Activated CD4-positive, CD25-positive, alpha-beta regulatory T cell treated with anti-CD3 and anti-CD28 coated beads, Interleukin-2, amount 50 U/mL, for 16 hours (primary cell): ENCODE measurements at places on chromosomes 4 and X.

DNA sequence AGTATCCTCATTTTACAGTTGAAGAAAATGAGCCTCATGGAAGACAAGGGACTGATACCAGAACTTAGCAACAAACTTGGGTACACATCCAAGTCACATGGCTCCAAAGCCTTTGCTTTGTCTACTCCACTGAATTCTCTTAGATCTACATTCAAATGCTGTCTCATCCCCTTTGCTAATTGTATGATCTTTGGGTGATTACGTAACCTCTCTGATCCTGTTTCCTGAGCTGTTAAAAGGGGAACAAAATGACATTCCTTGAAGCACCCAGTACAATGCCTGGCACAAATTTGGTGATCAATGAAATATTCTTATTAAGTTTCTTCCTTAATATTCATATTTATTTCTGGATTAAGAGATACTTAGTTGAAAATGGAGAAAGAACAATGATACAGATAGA lies 5.9 kb upstream of the HPGD start:
- no peak for DNase-seq

DNA sequence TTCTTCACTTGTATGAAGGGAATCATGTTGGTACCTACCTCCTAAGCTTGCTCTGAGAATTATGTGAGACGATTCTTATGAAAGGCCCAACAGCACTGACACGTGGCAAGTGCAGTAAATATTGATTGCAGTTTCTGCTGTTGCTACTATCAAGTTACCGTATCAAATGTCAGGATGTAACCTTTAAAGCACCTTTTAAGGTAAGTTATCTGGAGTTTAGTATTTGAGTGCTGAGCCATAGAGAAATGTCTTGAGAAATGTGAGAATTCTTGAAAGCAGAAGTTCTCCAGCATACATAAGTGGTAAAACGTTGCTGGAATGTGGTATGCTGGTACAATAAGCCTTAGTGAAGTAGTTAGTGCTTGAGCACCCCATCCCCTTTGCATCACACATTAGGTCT lies 90.4 kb downstream of the PHOX2B start:
- no peak for DNase-seq

DNA sequence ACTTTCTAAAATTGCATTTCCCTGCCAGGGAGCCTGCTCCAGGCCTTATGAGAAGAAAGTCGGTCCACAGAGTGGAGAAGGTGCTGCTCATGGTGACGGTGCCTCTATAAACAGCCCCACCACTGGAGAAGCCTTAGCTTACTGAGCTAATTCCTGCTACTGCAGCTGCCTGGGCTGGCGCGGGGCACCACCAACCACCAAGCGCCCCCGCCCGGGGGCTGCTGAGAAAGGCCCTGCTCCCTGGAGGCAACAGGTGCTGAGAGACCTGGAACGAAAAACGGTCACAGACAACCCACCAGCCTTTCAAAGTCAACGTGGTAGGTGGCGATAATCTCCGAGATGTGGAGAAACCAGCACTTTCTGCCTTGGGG lies 2.9 kb downstream of the HCFC1 start:
- no peak for DNase-seq

DNA sequence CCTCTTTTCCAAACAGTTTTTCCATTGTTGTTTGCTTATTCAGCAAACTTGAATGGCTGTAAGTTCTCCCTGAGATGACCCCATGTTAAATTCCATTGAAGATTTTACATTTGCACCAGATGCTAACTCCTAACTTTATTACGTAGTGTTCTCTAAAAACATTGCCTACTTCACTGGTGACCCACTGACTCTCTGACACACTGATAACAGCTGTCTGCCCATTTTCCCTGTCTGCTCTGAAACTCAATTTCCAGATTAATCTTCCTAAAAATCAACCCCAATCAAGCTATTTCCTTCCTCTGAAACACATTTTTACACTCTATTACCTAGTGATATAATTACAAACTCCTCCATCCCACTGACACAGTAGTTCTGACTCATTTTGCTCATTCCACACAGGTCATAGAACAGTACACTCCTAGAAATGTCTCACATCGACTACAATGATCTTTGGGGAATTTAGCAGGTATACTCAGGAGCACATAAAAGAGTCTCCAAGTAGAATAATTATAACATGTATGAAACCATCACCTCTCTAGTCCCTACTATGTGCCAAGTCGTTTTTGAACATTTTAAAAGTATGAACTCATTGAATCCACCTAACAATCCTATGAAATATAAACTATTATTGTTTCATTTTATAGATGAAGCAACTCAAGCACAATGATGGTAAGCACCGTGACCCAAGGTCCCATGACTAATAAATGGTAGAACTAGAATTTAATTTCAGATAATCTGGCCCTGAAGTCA lies 210.9 kb downstream of the SLIT2 start:
- no peak for DNase-seq

GRCh38 chr4:59024257-59024656 lies 1914.1 kb upstream of the IGFBP7 start:
- no peak for DNase-seq

DNA sequence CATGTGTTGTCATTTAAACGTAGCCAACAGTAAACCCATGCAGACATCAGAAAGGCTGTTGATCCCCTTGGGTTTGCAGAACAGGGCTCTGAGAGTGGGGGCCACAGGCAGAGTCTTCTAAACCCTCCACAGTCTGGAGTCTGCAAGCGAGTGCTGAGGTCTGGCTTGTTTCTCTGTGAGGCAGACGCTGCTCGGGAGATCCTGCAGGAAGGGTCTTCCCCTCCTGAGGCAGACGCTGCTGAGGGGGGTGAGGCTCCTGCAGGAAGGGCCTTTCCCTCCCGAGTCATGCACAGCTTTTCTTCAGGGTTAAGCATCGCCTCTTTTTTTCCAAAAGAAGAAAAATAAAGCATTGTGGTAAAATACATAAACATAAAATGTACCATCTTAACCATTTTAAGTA lies 17.1 kb upstream of the PDE6B start:
- no peak for DNase-seq

DNA sequence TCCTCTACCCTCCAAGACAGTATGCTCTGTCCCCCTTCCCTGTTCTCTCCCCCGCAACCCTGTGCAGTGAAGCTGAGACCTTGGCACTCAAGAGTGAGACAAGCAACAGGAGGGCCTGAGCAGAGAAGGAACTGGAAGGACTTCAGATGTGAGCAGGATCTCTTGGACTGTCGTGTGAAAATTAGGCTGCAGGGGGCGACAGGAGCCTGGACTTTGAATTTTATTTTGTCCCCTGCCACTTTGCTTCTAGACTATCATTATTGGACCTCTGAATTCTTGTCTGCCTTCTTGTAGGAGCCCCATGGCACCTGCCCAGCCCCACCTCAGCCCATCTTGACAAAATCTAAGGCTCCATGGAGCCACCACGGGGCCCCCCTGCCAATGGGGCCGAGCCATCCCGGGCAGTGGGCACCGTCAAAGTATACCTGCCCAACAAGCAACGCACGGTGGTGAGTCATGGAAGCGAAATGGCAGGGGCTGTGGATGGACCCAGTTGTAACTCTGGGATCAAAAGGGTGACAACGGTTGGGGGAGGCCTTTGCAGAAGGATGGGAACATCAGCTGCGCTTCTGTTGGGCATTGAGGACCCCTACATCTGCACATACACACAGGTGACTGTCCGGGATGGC lies 1.7 kb downstream of the ARAF start:
- DNase-seq = no peak

DNA sequence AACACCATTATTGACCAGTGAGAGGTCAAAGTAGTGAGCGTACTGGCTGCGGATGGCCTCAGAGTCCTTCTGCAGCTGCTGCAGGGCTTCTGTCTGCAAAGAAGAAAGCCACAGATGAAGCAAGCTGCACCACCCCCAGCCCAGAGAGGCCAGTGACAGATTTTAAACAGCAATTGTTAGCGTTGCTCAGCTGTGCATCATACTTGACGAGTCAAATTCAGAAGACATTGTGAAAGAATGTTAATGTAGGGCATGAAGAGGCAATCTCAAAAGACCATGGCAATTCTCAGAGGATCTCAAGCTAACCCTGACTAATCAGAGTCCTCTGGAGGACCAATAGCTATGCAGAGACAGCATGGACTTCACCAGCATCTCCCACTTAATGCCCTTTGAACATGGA lies 16.6 kb downstream of the DKC1 start:
- DNase-seq = no peak

- DNase-seq = no peak
Measured at GRCh38 chrX:154369449-154370299, 4.8 kb downstream of the FLNA start.

DNA sequence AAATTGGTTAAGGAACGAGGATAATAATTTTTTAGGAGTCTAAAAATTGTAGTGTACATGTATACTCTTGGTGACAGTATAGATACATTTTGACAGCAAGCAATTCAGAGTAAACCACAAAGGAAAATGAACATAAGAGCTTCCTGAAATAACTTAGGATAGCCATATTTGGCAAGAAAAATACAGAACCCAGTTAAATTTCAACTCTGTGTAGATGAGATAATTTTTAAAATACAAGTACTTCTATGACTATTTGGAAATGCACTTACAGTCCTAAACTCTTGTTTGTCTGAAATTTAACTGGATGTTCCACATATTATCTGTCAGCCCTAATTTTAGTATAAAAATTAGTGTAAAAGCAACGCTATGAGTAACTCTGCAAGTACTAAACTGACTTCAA lies 124.4 kb upstream of the PCDH18 start:
- no peak for DNase-seq

DNA sequence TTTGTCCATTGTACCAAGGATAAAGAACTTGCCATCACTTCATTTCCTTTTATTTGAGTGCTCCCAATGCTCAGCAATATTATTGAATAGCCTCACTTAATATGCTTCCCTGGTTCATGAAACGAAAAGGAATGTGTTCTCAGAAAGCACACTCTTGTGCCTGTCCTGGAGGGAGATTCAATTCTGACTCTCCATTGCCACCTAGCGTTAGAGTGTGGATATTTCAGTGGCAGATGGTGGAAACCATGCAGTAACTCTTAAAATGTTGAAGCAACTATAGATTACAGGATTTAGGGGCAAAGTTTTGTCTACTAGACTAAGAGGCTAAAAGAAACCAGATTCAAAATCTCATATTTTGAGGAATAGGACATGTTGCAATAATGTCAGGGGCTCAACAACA lies 36.0 kb downstream of the GAB3 start:
- no peak for DNase-seq

DNA sequence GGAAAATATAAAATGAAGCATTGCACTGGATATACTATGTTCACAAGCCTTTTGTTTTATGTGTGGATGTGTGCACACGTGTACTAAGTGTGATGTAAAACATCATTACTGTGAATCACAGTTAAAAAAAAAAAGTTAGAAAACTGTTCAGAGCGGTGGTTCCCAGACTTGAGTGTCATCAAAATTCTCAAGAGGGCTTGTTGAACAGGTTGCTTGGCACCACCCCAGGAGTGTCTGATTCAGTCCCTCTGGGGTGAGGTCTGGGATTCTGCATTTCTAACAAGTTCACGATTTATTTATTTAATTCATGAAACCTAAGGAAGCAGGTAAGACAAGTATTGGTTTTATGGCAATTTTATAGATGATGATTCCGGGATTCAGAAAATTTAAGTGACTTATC lies 1.8 kb downstream of the CENPU start:
- DNase-seq = no peak
